Thoracic aorta (tissue), 2 donors: ENCODE measurements at places on chromosomes 7 and 10.

DNA sequence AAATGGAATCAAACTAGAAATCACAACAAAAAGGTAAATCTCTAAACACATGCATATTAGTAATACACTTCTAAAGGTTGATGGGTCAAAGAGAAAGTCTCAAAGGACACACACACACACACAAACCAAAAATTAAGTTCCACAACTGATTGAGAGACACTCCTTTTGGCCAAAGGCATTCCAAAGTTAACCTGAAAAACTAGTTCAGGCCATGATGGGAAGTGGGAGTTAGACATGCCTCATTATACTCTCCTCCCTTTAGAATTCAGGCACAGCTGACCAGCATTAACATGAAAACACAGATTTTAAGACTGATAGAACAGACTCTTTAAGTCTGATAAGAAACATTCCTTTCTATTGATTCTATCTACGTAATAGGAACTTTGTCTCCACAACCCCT is 332.4 kb upstream of the IGFBP3 start:
- no peak for DNase-seq

DNA sequence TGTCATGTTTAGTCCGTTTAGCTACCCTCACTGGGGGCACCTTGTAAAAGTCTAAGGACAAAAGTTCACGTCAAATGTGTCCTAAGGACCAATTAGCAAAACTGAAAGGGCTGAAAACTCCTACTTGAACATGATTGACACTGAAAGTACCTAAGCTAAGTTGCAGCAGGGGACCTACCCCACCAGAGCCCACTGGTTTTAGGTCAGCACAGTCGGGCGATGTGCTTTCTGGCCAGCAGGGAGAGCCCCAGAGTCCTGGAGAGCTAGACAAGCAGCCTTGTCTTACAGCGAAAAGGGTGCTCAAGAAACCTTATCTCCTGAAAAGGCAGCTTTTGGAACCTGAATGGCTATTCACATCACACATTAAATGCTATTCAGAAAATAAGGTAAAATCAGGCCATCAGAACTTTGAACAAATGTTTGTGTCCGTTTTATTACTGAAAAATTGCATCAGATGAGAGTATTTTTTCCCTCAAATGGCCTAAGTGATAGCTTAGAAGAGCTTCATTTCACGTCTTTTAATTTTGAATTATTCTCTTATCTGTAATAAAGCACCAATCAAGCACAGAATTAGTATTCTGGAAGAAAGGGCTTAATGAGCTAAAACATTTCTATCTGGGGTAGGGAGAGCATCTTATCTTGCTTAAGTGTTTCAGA is 52.2 kb upstream of the MKI67 start:
- no peak for DNase-seq

DNA sequence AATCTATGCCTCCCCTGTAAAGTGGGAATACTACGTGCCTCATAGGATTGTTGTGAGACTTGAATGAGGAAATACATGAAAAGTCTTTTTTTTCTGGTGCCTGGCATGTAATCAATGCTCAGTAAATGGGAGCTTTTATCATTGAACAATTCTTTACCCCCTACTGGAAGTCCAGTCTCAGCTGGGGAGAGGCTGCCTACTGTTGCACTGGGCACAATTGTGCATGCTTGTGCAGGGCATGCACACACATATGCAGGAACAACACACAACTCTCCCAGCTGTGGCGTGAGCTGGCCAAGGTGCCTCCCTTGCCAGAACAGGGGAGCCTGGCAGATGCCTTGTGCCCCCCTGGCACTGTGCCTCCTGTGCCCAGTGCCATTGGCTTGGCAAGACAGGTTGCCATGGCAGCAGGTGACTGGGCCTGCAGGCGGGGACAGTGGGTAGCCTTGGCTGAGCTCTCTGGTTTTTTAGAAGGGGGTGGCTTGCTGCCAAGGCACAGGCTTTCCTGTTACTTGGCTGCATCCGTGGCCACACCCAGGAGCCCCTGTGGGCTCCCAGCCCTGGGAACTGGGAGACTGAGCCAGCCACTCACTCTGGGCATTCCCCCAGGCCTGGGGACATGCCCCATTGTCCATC is 16.1 kb upstream of the PALD1 start:
- DNase-seq = peak; percentile 73

DNA sequence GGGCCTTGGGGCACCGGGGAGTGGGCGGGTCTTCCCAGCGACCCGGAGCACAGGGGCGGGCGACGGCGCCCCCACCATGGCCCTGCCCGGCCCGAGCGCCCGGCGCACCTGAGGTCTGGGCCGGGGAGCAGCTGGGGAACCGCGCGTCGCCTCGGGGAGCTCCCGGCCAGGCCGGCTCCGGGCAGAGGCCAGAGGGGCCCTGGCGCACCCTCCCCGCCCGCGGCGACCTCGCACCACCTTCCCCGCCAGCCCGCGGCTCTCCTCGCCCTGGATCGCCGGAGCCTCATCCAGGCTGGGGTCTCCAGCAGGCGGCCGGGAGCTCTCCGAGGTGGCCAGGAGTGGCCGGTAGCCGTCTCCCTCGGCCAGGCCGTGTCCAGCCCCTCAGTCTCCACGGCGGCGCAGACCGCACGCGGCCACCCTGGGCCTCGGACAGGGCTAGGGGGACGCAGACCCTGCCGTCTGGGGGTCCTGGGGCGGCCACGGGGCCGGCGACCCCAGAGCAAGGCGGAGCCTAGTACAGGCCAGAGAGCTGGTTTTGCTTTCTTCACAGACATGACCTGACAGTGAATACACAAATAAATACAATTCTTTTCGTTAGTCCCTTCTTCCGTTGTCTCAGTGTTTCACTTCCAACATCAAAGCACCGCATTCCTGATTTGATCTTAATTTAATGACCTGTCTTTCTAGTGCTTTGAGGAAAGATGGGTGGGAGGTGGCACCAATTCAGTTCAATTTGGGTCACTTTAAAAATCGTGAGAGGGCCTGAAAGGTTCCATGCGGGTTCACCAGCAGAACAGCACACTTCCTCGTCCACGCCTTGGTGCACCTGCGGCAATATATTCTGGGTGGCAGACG is 356.9 kb downstream of the DNAJB6 start:
- no peak for DNase-seq

GRCh38 chr7:20470726-20471125 is 140.0 kb downstream of the ITGB8 start:
- DNase-seq = no peak

DNA sequence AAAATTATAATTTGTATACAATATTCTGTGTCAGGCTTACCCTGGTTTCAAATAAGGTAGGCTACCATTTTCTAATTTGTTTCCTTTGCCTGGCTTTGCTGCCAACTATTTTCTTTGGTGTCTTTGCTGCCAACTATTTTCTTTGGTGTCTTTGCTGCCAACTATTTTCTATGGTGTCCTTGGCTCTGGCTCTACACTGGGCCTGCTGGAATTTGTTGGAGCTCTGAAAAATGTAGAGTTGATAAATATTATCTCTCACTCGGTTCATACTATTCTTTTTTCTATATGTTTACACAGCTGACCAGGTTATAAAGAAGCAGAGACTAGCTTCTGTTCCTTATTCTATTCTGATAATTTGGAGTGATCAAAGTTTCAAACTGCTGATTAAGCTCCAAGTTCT is 768.0 kb upstream of the PHF14 start:
- no peak for DNase-seq

DNA sequence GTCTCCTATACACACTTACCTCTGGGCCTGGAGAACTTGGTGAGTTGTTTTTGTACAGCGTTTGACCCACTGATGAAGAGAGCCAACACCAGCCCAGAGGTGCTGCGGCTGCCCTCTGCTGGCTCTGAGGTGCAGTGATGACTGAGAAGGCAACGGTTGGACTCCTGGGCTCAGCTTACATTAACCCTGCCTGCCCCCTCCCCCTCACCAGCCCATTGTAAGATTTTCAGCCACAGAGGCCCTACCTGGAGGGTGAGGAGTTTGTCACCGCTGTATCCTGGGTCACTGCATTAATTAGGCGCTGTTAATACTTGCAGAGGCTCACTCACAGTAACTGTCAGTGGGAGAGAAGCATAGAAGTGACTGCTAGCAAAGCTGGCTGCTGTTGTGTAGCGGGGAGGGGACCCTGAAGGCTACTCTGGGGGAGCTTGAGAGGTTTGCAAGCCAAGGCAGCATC is 19.0 kb upstream of the ANKRD2 start:
- DNase-seq = peak; percentile 19

DNA sequence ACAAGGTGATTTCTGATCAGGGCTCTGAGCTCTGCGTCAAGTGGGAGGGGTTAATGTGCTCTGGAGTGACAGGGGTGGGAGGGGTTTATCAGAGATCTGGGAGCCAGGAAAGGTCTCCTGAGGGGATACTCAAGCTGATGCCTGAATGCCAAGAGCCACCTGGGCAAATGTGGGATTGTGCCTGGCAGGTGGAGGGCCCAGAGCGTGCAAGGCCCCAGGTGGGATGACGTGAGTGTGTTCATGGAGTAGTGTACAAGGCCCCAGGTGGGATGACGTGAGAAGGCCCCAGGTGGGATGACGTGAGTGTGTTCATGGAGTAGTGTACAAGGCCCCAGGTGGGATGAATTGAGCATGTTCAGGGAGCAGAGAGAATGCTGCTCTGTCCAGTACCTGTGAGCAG is 610.3 kb downstream of the PTPRN2 start:
- no peak for DNase-seq

- DNase-seq = no peak
Measured at GRCh38 chr7:91182819-91183764, 81.1 kb upstream of the FZD1 start.

DNA sequence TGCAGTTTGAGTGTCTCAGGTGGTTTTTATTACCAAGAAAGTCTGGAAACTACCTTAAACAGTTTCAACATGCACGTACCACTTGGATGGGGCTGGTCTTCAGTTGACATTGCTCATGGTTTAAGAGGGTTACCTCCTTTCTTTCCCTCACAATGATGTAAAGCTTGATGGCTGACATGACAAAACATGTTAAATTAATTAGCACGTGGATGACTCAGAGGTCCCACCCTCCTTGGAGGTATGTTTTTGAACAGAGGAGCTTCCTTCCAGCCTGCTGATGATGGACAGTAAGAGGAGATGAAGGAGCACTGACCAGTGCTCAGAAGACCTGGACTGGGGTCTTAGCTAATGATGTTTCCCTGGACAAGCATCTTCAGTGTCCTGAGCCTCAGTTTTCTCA is 322.3 kb upstream of the PODXL start:
- no peak for DNase-seq

DNA sequence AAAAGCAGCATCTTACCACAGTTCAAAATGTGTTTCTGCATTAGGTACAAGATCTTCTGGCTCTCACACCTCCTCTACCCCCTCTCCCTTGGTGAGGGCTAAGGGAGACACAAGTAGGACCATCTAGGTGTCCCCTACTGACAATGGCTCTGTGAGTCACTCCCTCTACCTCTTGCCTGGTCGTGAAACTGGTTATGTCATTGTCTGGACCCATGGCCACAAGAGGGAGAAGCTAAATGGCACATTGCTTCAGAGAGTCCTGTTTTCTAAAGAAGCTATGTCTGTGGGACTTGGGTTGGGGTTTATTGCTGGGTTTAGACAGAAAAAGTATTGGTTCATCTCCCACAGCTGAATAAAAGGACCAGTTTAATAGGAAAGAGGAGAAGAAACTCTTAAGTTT is 4.0 kb upstream of the PLXNA4 start:
- DNase-seq = no peak

DNA sequence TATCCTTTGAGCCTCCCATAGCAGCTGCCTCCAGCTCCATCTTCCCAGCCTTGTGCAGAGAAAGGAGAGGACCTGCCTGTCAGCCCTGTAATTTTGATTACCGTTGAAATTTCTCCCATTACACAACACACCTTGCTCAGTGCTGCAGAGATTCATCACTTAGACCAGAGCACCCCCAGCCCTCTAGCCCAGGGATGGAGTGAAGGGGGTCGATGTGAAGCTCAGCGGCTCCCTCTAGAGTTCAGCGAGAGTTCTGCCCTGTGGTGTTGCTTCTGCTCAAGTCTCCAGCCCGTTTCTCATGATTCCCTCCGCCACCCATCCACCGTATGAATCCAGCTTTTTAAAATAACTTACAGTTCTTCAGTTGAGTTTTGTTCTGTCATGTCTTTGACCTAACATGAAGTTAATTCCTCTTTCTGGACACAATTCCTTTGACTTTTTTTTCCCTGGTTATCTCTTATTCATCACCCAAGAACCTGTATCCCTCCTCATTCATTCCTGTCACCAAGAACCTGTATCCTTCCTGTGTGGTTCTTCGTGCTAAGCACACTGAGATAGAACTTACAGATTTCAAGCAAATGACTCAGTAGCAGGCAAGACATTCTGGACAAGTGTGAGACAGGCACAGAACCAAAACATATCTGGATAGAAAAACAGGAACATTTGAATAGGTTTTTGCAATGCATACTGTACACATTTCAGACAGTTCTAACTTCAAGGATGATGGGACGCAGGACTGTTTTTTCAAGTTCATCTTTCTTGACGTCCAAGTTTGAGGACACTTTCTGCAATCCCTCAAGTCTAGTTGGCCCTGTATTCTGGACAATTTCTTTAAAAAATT is 35.0 kb upstream of the ZNF32 start:
- DNase-seq = no peak
